ENCODE measurements at places on chromosomes 3 and 15. TPM values are rescaled to one million over a fixed set of nuclear protein-coding genes. Genes with fewer than 3 reads are reported as not detected.
A peak's percentile ranks its signal among the peaks of the same experiment; 100 is the strongest.

TMEM108 gene
- total RNA-seq = 19.3 TPM

- no peak for DNase-seq
Measured at GRCh38 chr3:195583831-195584542, at the start of gene APOD. Gene APOD, minus strand, starts transcription at chr3:195583940. Its CDS starts 4,479 bp downstream, at chr3:195579461.

- peak; percentile 33 for DNase-seq
Measured at GRCh38 chr3:115790759-115791158, 167.4 kb downstream of the GAP43 start.

GOLGA6L6 gene
- not detected for total RNA-seq

GOLGA6B gene
- total RNA-seq = not detected

LRRK1 gene
- 24.2 TPM for total RNA-seq

- DNase-seq = no peak
Measured at GRCh38 chr3:8266730-8267131, 234.9 kb upstream of the LMCD1 start.

EFCC1 gene
- total RNA-seq = 2.7 TPM

GABRB3 gene
- total RNA-seq = 2.6 TPM

GRCh38 chr3:10992017-10992942, at the start of gene SLC6A1:
Gene SLC6A1, plus strand, starts transcription at chr3:10992748. Its CDS starts 24,464 bp downstream, at chr3:11017212.
- DNase-seq = no peak

IDH2 gene
- 92.7 TPM for total RNA-seq

DNA sequence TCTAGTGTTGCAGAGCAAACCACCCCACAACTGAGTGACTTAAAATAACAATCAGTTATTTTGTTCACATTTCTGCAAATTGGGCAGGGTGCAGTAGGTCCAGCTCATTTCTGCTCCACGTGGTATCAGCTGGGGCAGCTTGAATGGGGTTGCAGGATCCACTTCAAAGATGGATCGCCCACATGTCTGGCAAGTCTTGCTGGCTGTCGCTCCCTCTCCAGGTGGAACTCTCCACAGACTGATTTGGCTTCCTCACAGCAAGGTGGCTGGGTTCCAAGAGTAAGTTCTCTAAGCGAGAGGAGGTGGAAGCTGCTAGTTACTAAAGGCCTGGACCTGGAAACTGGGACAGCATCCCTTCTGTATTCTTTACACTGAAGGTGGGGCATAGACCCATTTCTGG, 213.3 kb downstream of the SLC9A9 start:
- DNase-seq = no peak

MAP6D1 gene
- 1.2 TPM for total RNA-seq

GRCh38 chr3:72245183-72245811, 460.3 kb upstream of the PROK2 start:
- no peak for DNase-seq
